ENCODE measurements at places on chromosomes 4 and X. TPM values are rescaled to one million over a fixed set of nuclear protein-coding genes. Genes with fewer than 3 reads are reported as not detected.

DNA sequence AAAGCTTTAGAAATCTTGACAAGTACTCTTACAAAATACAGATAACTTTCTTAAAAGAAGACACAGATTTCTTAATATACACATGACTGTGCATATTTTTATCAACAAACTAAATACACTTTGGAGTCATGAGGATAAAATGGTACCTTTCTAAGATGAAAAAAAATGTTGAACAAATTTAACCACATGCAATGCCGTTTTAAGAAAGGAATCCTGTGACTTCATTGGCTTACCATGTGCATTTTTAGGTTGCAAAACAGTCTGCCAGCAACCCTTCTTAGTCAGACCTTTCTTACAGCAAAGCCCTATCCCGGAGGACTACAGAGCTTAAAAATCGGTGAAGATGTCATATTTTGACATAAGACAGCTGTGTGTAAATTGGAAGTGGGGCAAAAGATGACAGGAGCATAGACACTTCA lies 51.7 kb downstream of the GASK1B start:
- peak; percentile 87 for DNase-seq

GRCh38 chr4:70829492-70829891 lies 10.2 kb downstream of the GRSF1 start:
- DNase-seq, result no peak

- DNase-seq, result no peak
These were observed 23.2 kb downstream of the TAPT1 start for GRCh38 chr4:16203083-16203482.

GRCh38 chrX:45768666-45769236 lies 568.1 kb upstream of the DIPK2B start:
- no peak for DNase-seq

DNA sequence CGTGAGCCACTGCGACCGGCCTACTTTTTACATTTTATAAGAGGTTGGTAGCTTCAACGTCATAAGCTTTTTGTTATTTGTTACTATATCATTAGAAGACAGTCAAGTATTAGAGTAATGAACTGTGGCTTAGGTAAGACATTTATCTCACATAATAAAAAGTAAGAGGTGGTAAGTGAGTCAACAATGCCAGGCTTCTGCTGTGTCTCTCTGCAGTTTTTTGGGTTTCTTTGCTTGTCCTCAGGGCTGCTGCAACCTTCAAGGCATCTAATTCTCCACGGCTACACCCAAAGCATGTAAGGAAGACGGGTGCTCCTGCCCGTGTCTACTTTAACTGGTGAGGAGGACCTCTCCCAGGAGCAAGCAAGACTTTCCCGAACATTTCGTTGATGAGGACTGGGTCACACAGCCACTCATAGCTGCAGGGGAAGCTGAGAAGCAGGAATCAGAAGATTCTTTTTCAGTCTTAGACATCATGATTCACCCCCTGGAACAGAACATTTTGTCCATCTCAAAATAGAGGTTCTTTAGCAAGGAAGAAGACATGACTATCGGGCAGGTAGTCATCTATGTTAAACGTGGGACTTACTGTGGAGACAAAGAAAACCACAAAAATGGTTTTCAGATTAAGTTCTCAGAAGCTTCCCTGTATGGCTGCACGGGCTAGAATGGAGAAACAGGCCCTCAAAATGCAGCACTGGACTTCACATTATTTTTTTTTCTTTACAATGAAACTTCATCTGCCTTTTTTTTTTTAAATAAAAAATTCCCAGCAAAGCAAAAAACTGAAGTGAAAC lies 13.0 kb upstream of the RHOH start:
- peak; percentile 92 for DNase-seq

DNA sequence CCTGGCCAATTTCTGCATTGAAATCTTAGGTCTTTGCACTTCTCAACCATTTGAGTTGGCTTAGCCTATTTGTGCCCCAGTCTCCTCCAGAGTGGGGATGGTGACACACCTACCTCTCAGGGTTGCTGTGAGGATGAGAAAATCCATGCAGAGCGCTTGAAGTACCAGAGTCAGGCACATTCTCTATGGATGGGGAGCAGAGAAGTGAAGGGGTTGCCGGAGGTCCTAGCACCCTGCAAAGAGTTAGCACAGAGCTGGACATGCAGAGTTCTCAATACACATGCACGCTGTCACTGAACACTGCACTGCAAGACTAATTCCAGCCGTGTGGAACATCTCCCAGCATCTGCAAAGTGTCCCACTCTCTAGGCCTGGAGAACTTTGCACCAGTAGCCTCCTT lies 2.6 kb upstream of the STK32B start:
- no peak for DNase-seq

- no peak for DNase-seq
These were observed 1646.6 kb upstream of the PCDH7 start for GRCh38 chr4:29073571-29073970.

DNA sequence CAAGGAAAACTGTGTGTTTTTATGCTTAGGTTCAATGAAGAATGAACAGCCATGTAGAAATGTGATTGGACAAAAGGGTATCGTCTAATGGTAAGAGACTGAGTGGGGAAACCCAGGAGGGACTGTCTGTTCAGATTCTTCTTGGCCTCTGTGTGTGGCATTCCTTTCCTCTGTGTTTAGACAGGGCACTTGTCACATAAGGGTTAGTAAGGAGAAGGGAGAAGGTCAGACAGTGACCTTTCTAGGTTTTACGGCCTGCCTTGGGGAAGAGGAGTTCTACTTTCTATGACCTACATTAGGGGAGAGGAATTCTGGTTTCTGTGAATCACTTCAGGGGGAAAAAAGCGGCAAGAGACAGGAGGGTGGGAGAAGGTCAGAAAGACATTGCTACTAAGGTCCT lies 119.5 kb downstream of the GC start:
- no peak for DNase-seq

GRCh38 chr4:140695483-140695882 lies 60.7 kb downstream of the TBC1D9 start:
- DNase-seq, result no peak

DNA sequence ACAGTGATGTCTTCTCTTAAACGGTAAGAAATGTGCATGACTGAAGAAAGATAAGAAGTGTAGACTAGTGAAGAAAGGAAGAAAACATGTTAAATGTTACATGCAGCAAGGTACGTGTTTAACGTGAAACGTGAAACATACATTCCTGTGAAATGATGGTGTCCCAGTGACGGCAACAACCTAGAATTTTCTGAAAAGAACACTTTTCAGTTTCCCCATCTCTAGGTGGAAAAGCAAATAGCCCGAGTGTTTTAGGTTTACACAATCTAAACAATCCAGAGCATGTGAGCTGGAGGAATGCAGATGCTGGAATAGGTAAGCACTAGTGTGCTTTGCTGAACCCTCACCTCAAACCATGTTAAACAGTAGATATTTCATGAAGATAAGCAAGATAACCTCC lies 60.7 kb downstream of the CLNK start:
- peak; percentile 55 for DNase-seq

- no peak for DNase-seq
These were observed 109.2 kb upstream of the CXCL13 start for GRCh38 chr4:77496457-77496856.

C4orf51 gene
- total RNA-seq, result not detected

CXCL3 gene
- total RNA-seq, result 0.26 TPM
